ENCODE measurements at places on chromosomes 12 and 14.
A peak's percentile ranks its signal among the peaks of the same experiment; 100 is the strongest.

- no peak for DNase-seq
These were observed 7.5 kb upstream of the LRP1-AS start for GRCh38 chr12:57154804-57155434.

GRCh38 chr14:22438742-22439141 lies 150.3 kb downstream of the DAD1 start:
- DNase-seq = no peak

DNA sequence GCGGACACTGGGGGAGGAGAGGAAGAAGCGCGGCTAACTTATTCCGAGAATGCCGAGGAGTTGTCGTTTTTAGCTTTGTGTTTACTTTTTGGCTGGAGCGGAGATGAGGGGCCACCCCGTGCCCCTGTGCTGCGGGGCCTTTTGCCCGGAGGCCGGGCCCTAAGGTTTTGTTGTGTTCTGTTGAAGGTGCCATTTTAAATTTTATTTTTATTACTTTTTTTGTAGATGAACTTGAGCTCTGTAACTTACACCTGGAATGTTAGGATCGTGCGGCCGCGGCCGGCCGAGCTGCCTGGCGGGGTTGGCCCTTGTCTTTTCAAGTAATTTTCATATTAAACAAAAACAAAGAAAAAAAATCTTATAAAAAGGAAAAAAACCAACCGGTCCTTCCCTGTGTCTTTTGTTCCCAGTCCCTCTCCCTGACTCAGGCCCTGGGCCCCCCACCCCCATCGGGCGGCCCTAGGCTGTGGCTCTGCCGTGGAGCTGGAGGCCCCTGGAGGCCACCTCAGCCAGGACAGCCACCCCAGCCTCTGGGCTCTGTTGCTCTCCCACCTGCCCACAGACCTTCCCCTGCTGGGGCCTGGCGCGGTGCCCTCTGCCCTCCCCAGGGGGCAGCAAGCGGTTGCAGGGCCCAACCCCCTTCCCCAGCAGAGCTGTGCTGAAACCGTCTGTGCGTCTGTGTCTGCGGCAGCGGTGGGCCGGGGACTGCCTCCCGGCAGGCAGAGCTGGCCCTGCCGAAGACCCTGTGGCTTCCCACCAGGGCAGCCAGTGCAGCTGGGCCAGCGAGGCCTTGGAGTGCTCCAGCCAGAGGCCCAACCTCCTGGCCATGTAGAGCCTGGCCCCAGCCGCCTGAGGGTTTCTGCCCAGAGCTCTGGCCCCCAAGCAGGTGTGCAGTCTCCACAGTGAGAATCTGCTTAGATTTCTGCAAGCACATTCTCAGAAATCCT lies 4.0 kb upstream of the CRIP2 start:
- no peak for DNase-seq

DNA sequence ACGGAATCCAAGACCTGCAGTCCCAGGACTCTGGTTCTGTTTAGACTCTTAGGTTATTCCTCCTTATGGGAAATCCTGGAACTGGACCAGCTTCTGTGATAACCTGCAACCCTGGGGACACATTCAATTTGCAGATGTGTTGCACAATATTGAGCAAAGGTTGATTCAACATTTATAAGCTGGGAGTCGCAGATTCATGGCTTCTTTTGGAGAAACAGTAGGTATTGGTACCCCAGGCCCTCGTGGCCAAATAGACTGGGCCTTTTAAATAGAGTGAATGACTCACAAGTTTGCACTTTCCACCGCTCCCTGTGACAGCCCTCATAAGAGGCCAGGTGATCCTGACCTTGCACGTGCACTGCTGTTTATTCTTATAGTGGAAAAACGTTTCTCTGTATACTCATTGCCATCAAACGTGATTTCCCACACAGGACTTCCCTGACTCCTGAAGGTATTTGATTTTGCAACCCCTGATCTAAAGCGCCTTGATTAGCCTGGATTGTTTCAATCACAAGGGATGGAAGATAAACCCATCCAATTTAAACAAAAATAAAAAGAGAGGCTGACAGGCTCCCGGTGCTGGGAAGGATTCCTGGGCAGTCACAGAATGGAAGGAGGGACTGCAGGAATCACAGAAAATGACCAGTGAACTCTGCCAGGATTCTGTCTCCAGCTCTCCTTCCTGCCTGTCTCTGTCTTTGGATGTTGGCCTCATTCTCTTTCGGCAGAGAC lies 98.0 kb downstream of the VCPKMT start:
- DNase-seq = no peak

DNA sequence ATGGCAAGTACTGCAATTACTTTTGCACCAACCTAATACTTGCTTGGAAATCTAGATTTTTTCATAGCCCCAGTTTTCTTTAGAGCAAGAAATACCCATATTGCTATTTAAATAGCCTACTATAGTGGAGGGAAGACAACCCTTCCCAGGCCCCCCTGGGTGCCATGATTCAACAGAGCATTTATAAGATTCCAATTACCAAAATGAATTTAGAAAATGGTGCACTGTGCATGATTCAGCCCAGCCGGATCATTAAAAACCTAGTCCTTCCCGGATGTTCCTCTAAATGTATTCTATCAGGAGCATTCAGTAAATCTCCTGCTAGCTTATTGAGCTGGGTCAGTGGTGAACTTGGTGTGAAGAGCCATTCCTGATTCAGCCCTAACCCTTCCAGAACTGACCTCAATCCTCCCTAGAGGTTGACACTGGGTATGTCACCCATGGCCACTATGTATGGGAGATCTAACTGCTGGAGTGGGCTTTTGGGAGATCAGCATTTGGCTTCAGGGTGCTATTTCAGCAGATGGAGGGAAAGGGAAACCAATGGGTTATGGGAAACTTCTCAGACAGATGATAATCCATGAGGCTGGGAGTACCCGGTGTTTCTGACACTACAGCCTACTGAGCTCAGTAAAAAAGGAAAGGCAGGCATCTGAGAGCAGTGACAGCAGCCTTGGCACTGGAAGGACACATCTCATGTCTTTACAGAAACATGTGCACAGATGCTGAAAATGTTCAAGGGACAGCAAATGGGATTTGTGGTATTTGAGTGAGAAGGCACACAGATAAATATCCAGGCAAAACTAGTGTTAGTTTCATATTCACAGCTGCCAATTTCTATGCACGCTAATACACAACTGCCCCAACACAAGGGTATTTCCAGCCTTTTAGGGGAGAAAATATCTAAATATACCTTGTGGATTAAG lies 258.9 kb downstream of the DPF3 start:
- no peak for DNase-seq

GRCh38 chr12:26853303-26854030 lies 20.5 kb upstream of the ITPR2 start:
- peak; percentile 60 for DNase-seq

GRCh38 chr14:90288651-90289355 lies 32.5 kb downstream of the PSMC1 start:
- DNase-seq = no peak

DNA sequence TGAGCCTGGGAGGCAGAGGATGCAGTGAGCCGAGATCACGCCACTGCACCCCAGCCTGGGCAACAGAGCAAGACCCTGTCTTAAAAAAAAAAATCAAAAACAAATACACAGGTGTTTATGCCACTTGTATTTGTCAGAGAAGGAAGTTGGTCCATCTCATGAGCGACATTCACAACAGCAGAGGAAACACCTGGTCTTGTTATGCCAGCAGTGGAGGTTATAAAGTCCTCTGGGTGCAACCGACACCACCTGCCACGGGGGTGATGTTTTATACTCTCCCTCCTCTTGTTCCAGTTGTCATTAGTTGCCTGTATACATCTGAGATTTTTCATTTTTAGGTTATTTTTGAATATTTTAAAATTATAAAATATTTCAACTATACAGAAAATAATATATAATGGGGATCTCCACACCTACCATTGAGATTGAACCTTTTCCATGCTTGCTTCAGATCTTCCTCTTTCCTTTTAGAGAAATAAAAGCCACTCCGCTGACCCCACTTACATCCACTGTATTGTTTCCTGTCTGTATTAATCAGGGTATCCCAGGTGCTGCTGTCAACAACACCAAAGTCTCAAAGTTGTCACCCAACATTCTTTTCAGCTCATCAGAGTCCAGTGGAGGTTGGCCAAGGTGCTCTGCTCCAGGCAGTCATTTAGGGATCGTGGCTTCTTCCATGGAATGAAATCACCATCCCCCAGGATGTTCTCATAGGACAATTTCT lies 65.1 kb downstream of the RNFT2 start:
- no peak for DNase-seq

DNA sequence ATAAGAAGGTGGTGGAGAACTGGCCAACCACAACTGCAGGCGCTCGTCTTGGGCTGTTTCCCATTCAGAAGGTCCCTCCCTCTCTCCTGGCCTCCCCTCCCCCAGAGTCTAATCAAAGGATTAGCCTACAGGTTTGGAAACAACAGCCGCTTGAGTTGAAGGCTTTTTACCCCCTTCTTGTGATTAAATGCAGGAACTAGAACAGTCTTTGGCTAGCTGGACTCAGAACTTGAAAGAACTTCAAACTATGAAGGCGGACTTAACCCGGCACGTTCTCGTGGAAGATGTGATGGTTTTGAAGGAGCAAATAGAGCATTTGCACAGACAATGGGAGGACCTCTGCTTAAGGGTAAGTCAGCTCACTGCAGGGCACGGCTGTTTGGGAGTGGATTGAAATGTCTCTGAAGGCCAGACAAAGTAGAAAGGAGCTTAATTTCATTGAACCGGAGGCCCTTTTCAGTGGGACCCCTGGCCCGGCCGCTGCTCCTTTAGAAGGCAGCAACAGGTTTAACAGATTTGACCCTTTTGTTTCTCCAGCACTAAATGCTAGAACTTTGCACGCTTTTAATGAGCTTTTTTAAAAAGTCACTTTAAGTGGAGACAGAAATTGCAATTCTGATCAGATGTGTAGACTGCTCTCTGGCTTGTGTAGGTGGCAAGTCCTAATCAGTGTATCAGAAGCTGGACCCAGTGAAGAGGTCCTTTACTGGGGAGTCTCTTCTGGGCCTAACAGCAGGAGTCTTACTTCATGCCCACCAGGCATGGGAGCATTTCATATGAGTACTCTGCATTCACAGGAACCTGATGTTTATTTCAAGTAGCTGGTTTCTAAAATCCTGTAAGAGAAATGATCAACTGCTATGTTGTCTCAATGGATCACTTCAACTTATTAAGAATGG lies 107.7 kb downstream of the ESR2 start:
- no peak for DNase-seq
